ENCODE measurements at places on chromosomes 4 and X. TPM values are rescaled to one million over a fixed set of nuclear protein-coding genes. Genes with fewer than 3 reads are reported as not detected.

Gene DCHS2
- polyA plus RNA-seq, result not detected

Gene SLC30A9
- polyA plus RNA-seq, result 58.5 TPM

Gene SPANXA1
- not detected for polyA plus RNA-seq

DNA sequence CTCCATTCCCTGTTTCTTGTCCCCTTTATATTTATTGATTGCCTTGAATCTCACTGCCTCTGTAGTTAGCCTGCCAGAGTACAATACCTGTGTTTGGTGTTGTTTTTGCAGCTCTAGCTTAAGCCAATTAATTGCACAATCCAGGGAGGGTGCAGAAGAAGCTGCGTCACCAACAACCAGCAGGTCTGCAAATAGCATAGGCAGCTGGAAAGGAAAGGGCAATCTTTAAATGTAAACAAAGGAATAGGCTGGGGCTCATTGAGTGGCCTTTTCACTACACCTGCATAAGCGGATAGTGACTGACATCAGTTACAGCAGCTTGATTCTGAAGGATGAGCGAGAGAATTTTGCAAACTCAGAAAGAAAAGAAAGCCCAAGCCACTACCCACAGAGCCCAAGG lies 106.8 kb upstream of the RAI2 start:
- no peak for DNase-seq
- H3K4me1 ChIP-seq, result no peaks in the 10 kb centered on the region
- no peaks in the 10 kb centered on the region for H3K27me3 ChIP-seq
- no peak overlapping the region for H3K4me3 ChIP-seq

DNA sequence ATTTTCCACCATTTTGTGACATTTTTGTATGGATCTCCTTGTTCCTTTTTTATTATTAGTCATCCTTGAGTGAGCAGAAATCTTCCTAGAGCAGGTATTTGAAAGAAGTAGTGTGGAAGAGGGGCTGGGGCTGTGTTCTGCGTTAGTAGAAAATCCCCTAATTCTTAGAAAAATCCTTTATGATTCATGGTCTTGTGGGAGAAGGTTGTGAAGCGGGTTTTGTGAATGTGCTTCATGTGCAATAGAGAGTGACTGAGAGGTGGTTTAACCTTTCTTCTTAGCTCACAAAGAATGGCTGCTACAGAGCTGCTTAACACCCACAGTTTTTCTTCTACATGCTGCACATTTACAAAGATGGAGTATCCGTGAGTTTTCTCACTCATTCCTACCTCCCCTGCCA lies 220.5 kb downstream of the IDS start:
- no peaks in the 10 kb centered on the region for H3K27me3 ChIP-seq
- H3K4me1 ChIP-seq, result no peaks in the 10 kb centered on the region
- no peak for DNase-seq
- H3K27ac ChIP-seq, result no peak overlapping the region

- no peak for DNase-seq
- H3K27me3 ChIP-seq, result no peaks in the 10 kb centered on the region
- H3K27ac ChIP-seq, result no peak overlapping the region
- no peak overlapping the region for H3K4me3 ChIP-seq
- no peaks in the 10 kb centered on the region for H3K36me3 ChIP-seq
Observed at GRCh38 chrX:122092978-122093377, 1045.6 kb downstream of the GLUD2 start.

GRCh38 chr4:119629142-119629471 lies 503 bp upstream of the PDE5A start:
- peaks cover 14% of the 10 kb centered on the region for H3K27me3 ChIP-seq
- no peak overlapping the region for H3K27ac ChIP-seq
- H3K36me3 ChIP-seq, result no peaks in the 10 kb centered on the region
- peak overlapping the region; percentile 46 for H3K4me3 ChIP-seq

DNA sequence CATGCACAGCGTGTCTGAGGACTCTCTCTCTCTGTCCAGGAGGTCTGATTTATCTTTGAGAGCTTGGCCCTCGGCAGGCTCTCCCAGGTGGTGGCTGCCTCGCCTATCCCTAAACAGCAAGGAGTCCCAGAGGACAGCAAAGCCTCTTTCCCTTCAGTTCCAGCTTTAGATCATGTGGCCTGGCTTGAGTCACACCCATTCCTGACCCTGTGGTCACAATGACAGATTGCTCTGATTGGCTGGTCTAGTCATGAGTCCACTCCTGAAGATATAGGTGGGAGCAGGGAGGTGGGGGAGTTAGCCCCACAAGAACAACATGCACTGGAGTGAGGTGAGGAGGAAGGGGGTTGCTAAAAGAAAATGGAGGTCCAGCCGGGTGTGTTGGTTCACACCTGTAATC lies 12.1 kb upstream of the PORCN start:
- no peaks in the 10 kb centered on the region for H3K36me3 ChIP-seq
- no peak overlapping the region for H3K4me3 ChIP-seq
- DNase-seq, result no peak
- H3K27ac ChIP-seq, result no peak overlapping the region
- H3K27me3 ChIP-seq, result no peaks in the 10 kb centered on the region

- H3K36me3 ChIP-seq, result no peaks in the 10 kb centered on the region
- no peaks in the 10 kb centered on the region for H3K4me1 ChIP-seq
- DNase-seq, result no peak
- H3K27me3 ChIP-seq, result no peaks in the 10 kb centered on the region
- H3K4me3 ChIP-seq, result no peak overlapping the region
- H3K27ac ChIP-seq, result no peak overlapping the region
Observed at GRCh38 chrX:69362354-69362753, 141.8 kb upstream of the NALF2 start.

- no peak for DNase-seq
- no peak overlapping the region for H3K27ac ChIP-seq
- no peaks in the 10 kb centered on the region for H3K36me3 ChIP-seq
- no peaks in the 10 kb centered on the region for H3K4me1 ChIP-seq
- no peak overlapping the region for H3K4me3 ChIP-seq
Observed at GRCh38 chr4:143036443-143036842, 148.3 kb upstream of the USP38 start.

DNA sequence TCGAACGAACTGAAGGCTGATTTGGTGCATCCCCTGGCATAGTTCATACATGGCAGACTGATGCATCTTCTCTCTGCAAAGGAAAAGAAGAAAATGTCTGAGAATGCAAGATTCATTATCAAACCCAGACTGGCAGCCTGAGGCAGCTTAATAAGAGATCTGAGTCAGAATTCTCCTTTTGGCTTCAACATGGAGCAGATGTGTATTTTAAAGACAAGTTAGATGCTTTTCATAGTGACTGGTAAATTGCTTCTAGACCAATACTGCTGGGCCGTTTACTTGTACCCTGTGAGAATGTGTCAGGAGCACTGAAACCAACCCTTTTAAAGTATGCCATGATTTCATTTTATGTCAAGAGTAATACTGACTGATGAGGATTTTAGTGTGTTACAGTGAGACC lies 322.0 kb downstream of the NR3C2 start:
- no peaks in the 10 kb centered on the region for H3K27me3 ChIP-seq
- H3K36me3 ChIP-seq, result peaks cover 7% of the 10 kb centered on the region

DNA sequence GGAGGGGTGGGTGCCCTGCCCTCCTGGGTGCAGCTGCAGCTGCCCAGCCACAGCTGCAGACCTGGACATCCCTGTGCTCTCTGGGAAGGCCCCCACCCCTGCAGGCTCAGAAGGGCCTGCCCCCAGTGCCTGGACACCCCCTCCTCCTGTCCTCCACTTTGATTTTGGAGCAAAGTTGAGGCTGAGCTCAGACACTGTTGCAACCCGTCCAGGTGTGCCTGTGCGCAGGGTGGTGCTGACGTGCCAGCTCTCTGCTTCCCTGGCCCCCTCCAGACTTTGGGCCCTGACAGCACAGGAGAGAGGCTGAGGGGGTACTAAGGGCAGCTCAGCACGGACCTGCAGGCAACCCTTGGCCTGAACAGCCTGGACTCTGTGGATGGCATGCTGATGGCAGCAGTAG lies 750.3 kb downstream of the ARAP2 start:
- H3K36me3 ChIP-seq, result no peaks in the 10 kb centered on the region
- H3K4me3 ChIP-seq, result no peak overlapping the region
- DNase-seq, result no peak
- no peaks in the 10 kb centered on the region for H3K4me1 ChIP-seq

DNA sequence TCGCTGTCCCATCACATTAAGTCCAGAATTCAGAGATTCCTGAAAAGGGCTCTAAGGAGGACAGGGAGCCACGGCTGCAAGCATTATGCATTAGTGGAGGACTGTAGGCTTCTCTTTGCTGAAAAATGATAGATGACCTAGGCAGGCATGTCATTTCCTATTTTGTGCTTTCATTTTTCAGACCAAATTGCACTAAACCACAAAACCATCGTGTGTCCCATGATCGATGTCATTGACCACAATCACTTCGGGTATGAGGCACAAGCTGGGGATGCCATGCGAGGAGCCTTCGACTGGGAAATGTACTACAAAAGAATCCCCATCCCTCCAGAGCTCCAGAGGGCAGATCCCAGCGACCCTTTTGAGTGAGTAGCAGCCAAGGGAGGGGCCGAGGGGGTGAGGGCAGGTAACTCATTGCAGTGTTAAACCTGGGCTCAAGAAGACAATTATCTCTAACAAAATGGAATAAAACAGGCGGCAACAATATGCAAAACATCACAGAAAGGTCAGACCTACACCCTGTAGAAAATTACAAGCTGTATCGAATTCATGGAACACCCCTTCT lies 355.2 kb upstream of the GALNT7 start:
- H3K36me3 ChIP-seq, result no peaks in the 10 kb centered on the region
- no peaks in the 10 kb centered on the region for H3K4me1 ChIP-seq
- no peak overlapping the region for H3K4me3 ChIP-seq
- no peak overlapping the region for H3K27ac ChIP-seq

DNA sequence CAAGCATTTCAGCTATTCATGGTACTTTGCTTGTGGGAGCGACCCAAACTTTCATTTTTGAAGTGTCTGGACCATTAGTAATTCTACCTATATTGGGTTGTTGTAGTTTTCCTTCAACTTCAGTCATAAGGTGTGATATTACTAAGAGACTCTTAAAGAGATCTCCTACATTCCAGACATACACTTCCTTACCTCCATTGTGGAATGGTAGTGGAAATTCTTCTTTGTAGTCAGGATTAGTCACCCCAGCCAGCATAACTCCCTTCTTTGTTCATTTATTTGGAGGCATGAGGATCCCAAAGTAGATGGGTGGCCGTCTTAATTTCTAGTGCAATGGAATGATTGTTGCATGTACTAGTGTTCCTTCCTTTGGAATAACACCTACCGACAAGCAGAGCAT lies 991.4 kb downstream of the ARAP2 start:
- H3K27ac ChIP-seq, result no peak overlapping the region
- no peak for DNase-seq
- H3K4me1 ChIP-seq, result no peaks in the 10 kb centered on the region
- no peaks in the 10 kb centered on the region for H3K36me3 ChIP-seq
- no peak overlapping the region for H3K4me3 ChIP-seq

GRCh38 chr4:24793219-24794005 lies 2.0 kb upstream of the SOD3 start:
- no peaks in the 10 kb centered on the region for H3K36me3 ChIP-seq
- no peak for DNase-seq
- no peak overlapping the region for H3K27ac ChIP-seq
- no peaks in the 10 kb centered on the region for H3K4me1 ChIP-seq

- H3K27ac ChIP-seq, result no peak overlapping the region
- H3K27me3 ChIP-seq, result no peaks in the 10 kb centered on the region
- H3K36me3 ChIP-seq, result no peaks in the 10 kb centered on the region
- DNase-seq, result no peak
- H3K4me1 ChIP-seq, result no peaks in the 10 kb centered on the region
Observed at GRCh38 chr4:103268746-103269145, 70.6 kb upstream of the CENPE start.

DNA sequence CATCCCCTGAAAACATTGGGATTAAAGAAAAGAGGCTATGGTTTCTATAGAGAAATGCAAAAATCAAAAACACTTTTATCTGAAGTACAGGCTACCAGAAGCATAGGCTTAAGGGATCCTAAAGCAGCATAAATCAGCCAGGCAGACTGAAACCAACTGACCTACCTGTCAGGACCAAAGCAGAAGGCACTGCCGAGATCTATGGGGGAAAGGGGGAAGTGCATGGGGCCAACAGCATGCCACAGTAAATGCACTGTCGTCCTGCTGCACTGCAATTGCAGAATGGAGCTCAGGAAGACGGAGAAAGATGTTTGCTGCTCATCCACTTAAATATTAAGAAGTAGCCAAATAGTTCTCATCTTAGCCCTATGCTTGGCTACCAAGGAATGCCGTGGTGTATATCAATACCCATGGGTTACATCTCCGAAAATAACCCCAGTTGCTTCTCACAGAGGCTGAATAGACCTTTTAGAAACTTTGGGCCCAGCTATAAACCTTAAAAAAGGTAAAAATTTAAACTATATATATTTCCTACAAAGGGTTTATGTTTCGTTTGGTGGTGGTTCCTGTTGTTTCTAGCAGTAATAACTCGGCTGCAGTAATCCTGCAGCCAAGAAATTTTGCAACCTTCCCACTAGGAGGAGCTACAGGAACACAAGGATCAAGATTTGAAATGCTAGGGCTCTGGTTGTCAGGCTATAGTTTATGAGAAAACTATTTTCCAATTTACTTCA lies 312.2 kb upstream of the DIAPH2 start:
- no peaks in the 10 kb centered on the region for H3K27me3 ChIP-seq
- H3K4me3 ChIP-seq, result no peak overlapping the region
- no peaks in the 10 kb centered on the region for H3K36me3 ChIP-seq
- H3K4me1 ChIP-seq, result no peaks in the 10 kb centered on the region

DNA sequence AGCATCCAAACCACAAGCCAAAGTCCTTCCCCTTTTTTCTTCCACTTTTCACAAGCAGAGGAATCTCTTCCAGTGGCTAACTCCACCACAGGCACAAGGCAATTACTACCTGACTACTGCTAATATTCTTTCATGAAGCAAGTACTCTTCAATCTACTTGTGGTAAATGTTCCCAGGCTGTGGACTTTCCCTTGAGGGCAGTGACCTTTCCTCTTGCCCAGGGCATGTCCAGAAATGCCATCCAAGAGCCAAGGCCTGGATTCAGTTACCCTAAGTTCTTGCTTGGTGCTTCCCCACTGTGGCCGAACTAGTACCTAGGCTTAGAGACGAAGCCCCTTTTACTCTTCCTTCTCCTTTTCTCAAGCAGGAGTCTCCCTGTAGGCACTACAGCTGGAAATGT lies 400.7 kb downstream of the DCAF12L2 start:
- no peak for DNase-seq
- no peaks in the 10 kb centered on the region for H3K4me1 ChIP-seq
- H3K36me3 ChIP-seq, result no peaks in the 10 kb centered on the region
- H3K27me3 ChIP-seq, result no peaks in the 10 kb centered on the region
- H3K4me3 ChIP-seq, result no peak overlapping the region
- H3K27ac ChIP-seq, result no peak overlapping the region

- no peaks in the 10 kb centered on the region for H3K27me3 ChIP-seq
- no peaks in the 10 kb centered on the region for H3K36me3 ChIP-seq
- DNase-seq, result peak; percentile 8
- no peaks in the 10 kb centered on the region for H3K4me1 ChIP-seq
Observed at GRCh38 chrX:85109235-85109634, 105.6 kb downstream of the APOOL start.

DNA sequence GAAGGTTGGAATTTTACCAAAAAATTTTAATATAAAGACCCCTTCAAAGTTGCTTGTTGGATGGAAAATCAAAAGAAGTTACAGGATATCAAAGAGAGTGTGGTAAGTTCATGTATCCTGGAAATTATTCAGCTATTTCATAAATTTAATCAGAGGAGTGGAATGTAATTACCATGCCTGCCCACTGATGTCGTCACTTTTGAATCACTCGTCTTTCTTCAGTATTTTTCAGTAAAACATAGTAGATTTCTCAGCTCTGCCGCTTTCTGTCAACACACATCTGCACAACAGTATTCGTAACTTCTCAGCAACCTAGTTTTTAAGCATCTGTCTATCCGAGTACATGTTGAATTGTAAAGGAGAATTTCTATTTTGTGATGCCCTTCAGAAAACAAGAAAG lies 2163.0 kb upstream of the AGA start:
- H3K4me3 ChIP-seq, result no peak overlapping the region
- no peak overlapping the region for H3K27ac ChIP-seq
- H3K4me1 ChIP-seq, result no peaks in the 10 kb centered on the region
- H3K27me3 ChIP-seq, result no peaks in the 10 kb centered on the region
